ENCODE measurements at places on chromosomes 12 and 14.

GRCh38 chr12:8860165-8860961 lies 37.9 kb downstream of the A2ML1 start:
- peak; percentile 34 for DNase-seq

- DNase-seq, result no peak
Measured at GRCh38 chr12:69821456-69822159, 3.4 kb upstream of the MYRFL start.

DNA sequence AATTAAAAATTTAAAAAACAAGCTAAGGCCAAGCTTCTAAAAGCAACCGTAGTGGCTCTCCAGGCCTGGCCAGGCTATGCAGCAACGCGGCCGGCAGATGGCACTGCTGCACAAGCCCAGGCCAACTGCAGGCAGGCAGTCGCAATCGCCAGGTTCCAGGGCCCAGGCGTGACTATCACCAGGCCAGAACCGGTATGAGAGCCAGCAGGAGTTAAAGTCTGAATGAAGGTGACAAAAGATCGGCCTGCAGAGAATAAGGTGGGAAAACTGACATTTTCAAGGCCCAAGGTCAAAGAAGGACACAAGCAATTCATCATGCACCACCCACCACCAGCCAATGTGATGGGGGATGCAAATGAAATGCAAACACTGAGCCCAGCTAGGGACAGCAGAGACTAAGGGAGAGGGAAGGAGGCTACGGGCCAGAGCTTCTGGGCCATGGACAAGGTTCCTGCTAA lies 43.6 kb upstream of the ANO2 start:
- peak; percentile 83 for DNase-seq

- no peak for DNase-seq
Measured at GRCh38 chr14:30657606-30658163, 35.6 kb downstream of the SCFD1 start.

GRCh38 chr12:21894792-21895595 lies 46.2 kb downstream of the ABCC9 start:
- no peak for DNase-seq

GRCh38 chr14:104776961-104777807 lies 18.4 kb downstream of the AKT1 start:
- no peak for DNase-seq

- no peak for DNase-seq
Measured at GRCh38 chr12:53265783-53266182, 2.3 kb upstream of the ESPL1 start.

GRCh38 chr14:103716091-103716801 lies 636 bp downstream of the ZFYVE21 start:
- DNase-seq, result no peak

- no peak for DNase-seq
Measured at GRCh38 chr14:37792124-37792523, 196.7 kb downstream of the TTC6 start.

DNA sequence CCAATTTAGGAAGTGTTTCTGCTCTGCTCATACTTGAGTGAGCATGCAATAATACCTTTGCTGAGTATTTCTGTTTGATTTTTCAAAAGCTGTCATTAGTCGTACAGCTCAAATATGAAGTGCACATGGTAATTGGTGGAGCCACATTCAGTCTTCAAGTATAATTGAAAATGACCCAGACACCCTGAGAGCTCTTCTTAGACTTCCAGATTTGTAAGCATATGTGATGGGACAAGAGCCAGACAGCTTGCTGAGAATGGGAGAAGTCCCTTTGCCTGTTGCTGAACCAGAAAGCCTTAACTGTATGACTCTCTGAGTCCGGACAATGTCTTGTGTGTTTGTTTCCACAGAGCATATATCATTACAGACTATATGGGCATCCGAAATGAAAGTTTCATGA lies 307.3 kb downstream of the TMEM117 start:
- no peak for DNase-seq

DNA sequence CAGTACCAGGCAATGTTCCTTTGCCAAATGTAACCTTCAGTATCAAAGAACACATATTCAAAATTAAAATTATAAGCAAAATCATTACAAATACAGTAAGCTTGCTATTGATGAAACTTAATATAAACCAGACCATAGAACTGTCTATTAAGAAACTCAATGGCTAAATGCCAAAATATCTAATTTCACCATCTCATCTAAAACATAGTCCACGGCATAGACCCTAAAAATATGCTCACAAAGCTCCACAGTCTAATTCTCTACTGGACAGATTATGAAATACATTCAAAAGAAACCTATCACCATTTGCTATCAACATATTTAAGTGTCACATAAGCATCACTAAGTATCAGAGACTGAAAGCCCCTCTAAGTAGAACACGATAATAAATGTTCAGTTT lies 25.2 kb downstream of the DUSP16 start:
- DNase-seq, result no peak

DNA sequence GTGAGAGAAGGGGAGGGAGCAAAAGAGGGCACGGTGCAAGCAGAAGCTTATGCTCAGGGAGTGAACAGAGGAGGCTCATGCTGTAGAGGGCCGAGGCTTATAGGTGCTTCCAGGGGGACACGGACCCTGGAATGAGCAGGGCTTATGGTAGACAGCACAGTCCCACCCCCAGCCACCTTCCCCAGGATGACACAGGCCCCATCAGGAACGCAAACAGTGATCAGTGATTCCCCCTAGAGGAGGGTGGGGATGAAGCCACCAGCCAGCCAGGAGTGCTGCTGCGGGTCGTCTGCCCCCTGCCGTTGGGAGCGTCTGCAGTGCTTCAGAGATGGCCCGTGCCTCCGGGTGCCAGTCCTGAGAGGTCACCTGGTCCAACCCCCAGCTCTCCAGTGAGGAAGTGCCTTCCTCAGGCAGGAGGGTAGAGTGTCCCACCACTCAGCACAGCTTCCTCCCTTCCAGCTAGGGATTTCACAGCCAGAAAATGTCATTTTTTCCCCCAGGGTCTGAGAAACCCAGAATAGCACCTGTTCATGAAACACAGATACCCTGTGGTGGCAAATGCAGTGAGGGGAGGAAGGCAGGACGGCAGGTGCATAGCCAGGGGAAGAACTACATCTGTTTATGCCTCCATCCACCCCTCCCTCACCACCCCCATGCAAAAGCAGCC lies 60.7 kb downstream of the SLC6A12 start:
- peak; percentile 79 for DNase-seq

GRCh38 chr14:75339059-75339458 lies 60.4 kb downstream of the FOS start:
- no peak for DNase-seq

- DNase-seq, result peak; percentile 77
Measured at GRCh38 chr12:43444940-43445564, 107.0 kb downstream of the ADAMTS20 start.

- no peak for DNase-seq
Measured at GRCh38 chr14:77584809-77585208, 31.6 kb downstream of the SPTLC2 start.

DNA sequence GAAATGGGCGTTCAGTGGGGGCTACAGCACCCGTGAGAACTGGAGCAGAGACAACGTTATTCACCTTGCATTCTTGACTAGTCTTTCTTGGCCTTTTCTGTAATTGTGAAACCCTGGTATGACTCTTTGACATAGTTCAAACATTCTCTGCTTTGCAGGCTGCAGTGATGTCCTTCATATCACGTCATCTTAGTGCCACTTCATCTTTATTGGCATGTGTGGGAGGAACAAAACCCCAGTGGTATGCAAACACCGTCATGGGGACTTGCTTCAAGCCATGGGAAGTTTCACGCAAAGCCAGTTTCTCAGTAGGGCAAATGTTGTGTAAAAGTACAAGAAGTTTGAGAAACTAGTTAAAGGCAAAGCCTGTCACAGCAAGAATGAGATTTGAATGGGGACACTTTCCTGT lies 20.2 kb upstream of the DUSP16 start:
- DNase-seq, result peak; percentile 64

DNA sequence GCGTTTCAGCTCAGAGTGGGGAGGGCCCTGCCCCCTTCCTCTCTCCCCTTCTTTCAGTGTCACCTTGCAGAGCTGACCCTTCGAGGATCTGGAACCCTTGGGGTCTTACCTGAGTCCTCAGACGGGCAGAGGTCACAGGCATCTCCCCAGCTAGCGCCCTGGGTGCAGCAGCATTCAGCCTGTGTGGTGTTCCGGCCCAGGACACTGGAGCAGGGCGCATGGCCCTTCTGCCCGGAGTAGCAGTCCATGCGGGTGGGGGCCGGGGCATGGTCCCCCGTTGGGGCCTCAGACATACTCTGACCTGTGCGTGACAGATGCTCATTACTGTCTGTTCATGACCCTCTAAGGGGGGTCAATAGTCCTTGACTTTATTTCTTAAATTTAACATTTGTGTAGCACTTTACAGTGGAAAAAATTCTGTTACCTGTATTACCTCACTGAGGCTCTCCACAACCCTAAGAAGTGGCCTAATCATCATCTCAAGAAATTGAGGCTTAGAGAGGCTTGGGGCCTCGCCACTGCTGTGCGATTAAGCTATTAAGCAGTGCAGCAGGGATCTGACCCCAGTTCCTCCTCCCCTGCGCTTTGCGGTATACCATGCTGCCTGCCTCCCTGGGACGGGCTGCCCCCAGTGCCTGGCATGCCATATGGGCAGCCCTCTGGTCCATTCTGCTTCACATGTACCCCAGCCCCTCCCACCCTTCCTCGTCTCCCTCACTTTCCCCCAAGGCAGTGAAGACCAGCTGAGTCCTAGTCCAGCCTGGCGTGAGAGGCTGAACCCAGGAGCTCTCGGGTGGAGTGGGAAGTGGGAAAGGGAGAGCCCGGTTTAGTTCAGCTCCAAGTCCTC lies 11.5 kb downstream of the ISCA2 start:
- no peak for DNase-seq

- DNase-seq, result no peak
Measured at GRCh38 chr12:24062642-24063245, 113.3 kb upstream of the SOX5 start.

DNA sequence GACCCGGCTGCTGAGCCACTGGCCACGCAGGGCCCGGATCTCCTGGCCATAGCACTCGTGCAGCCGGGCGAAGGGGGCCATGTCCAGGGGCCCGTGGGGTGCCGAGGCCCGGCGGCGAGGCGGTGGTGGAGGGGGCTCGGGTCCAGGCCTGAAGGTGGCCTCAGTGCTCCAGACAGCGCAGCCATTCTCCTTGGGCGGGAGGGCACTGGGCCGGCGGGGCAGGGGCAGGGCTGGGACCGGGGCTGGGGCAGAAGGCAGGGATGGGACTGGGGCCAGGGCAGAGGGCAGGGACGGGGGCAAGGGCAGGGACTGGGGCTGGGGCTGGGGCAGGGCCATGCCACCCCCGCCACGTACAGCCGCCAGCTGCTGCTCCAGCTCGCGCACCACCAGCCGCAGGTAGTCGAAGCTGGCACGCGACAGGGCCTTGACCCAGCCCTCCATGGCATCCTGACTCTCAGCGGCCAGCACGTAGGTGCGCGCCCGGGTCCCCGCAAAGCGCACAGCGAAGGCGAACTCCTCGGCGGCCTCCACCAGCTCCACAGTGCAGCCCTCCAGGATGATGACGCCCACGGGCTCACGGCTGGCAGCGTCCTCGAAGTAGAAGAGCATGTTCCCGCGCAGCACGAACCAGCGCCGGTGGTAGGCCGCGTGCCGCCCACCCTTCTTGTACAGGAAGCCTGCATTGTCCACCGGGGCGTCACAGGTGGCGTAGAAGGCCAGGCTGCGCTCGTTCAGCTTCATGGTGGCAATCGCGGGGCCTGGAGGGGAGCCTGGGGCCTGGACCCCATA lies 6.0 kb downstream of the PHETA1 start:
- DNase-seq, result no peak

- DNase-seq, result no peak
Measured at GRCh38 chr14:68369281-68370056, 423.4 kb downstream of the ZFP36L1 start.

- DNase-seq, result no peak
Measured at GRCh38 chr14:76884853-76885276, 58.7 kb downstream of the LRRC74A start.

DNA sequence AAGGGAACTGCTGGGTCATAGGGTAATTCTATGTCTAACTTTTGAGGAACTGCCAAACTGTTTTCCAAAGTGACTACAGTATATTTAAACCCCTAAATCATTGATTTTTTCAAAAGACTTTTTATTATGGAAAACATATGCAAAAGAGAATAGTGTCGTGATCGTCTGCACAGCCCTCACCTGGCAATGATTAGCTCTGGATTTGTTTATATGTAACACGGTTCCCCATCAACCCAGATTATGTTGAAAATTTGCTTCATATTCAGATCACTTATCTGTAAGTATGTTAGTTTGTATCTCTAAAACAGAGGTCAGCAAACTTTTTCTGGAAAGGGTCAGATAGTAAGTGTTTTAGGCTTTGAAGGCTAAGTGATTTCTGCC lies 52.7 kb downstream of the CCDC92 start:
- no peak for DNase-seq

DNA sequence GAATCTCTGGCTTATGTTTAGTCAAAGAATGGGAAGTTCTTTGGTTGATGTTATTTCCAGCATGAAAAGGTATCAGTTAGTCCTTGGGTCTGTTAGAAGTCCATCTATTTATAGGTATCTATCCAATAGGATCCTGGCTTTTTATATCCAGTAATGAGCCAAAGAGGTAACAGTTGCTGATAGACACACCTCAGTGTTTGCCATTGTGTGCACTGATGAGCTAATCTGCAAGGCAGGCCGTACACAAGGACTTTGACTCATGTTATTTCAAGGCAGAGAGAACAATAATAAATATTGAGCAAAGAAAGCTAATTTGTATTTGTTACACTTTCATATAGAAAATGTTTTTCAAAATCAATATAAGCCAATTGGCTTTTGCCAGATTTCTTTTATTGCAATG lies 56.4 kb downstream of the GLT1D1 start:
- DNase-seq, result no peak

GRCh38 chr12:127957001-127957660 lies 309.8 kb upstream of the TMEM132C start:
- DNase-seq, result no peak

DNA sequence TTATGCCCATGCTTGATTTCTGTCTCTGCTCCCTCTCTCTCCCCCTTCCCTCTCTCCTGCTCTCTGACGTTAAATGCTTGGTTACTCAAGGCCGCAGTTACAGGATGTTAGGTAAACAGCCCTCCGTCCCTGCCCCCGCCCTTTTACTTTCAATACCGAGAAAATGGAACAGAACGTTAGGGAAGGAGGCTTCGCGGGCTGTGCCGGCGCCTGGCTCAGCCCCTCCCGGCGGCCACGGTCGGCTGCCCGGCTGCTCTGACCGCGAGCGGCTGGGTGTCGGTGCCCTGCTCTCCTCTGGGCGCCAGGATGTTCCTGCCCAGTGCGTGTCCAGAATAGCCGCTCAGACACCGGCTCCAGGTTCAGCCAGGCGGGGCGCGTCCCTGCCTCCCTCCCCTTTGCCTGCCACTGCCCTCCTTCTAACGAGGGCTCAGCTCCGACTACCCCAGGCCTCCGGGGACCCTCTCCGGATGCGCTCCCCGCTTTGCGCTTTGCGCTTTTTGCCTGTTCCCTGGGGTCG lies 166.1 kb downstream of the ADCK1 start:
- no peak for DNase-seq
